AG10803 (cell line): ENCODE measurements at places on chromosomes 4 and X.

- peak; percentile 40 for DNase-seq
Measured at GRCh38 chr4:1039493-1040343, 28.3 kb downstream of the FGFRL1 start.

DNA sequence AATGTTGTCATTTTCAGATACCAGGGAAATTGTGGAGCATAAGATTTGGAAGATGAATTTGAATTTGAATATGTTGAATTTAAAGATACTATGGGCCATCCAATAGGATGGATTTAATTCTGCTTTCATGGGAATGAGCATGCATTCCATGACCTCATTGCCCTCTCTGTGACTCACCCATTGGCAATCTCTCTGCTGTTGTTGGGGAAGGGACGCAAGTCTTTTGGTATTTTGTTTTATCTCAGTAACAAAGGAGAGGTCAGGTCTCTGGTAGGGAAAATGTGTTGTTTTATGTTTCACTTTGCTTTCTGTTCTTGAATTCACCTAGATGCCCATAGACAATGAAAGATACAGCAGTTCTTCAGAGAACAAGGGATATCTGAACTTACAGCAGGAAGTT lies 42.1 kb upstream of the MAGEA4 start:
- DNase-seq, result peak; percentile 76

DNA sequence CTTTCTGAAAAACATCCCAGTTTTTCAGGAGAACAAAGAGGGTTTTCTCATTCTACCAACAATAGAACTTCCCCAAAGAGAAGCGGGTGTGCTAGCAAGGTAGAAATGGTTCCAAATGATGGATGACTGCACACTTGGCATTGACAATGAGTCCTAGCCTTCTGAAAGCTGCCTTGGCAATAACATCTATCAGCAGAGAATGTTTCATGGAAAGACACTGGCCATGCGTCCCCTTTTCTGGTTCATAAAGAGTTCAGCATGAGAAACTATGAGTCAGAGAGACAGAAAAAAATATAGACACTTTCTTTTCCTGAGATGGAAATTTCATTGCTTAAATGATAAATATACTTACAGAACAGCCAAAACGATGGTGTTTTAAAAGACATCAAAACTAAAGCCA lies 236.9 kb upstream of the PRKX start:
- DNase-seq, result no peak

DNA sequence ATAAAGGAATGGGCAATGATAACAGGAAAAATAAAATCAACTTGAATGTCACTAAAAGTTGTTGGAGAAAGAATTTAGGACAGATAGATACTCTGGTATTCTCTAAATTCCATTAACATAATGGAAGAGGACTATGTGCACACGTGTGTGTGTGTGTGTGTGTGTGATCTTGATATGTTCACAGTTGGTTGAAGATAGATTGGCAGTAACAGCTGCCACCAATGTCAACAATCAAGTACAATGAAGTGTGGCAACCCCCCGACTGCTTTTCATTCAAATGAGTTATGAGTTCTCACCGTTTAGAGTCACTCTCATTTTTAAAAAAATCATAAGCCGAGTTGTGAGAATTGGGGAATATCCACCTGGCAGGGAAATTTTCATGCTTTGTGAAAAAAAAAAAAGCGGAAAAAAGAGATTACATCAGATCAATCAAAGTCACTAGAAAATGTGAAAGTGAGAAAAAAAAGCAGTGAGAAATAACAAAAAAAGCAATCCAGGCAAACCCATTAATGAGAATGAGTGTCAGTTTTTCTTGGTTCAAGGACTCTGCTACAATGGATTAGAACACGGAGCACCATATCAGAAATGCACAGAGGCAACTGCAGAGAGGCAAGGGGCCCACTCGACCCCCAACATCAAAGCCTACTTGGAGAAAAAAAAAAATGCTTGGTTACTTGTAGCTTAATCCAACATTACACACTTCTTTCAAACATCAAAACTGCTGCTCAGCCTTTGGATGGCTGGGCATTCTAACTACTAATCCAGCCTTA lies 414.9 kb upstream of the PITX2 start:
- DNase-seq, result no peak

GRCh38 chr4:74378573-74378972 lies 13.6 kb downstream of the EREG start:
- DNase-seq, result no peak

- no peak for DNase-seq
Measured at GRCh38 chr4:111806331-111806730, 338.9 kb upstream of the FAM241A start.

DNA sequence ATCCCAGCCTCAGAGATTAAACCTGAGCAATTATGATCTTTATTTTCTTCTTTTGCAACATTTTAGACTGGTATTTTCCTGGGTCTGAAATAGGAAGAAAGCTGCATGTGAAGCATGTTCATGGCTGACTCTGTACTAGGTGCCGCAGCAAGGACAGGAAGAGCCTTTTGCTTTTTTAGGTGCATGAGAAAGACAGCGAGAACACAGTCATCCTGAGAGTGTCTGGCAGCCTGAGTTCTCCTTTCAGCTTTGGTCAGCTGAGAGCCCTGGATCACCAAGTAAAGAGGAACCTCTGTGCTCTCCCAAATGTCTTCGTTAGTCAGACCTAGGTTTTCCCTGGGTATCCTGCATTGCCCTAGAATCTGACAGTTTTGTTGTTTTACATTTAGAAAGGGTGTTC lies 29.8 kb downstream of the FAM149A start:
- no peak for DNase-seq

- no peak for DNase-seq
Measured at GRCh38 chr4:24252121-24252520, 332.2 kb downstream of the DHX15 start.

GRCh38 chr4:40227284-40227683 lies 30.5 kb downstream of the RHOH start:
- no peak for DNase-seq

DNA sequence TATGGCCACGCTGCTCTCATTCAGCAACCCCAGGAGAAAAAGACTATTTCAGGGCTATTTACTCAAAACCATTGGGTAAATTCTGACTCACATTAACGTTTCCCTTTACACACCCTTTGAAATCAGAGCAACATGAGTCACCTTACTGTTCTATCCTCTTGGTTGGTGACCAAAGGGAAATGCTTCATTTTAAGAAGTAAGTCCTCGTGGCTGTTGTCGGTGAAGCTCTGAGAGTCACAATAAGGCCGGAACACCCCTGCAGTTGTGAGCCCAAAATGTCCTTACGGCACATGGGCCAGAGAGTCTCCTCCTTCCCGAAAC lies 56.3 kb upstream of the SPRY1 start:
- peak; percentile 77 for DNase-seq

DNA sequence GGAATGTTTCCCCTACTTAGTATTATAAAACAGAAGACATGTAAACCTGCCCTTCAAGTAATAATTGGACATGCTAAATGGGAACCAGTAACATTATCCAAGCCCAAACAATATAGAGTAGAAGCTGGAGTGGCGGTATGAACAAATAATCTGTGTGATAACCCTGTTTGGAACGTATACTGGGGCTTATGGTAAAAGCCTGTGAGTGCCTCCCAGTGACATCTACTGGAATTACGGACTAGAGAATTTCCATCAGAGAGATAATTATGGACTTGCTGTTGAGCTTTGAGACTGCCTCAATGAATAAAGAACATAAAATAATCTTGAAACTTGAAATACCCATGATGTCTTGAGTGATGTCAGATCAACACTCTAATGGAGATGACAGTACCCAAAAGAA lies 406.3 kb upstream of the GRIA3 start:
- no peak for DNase-seq

- DNase-seq, result no peak
Measured at GRCh38 chr4:28436191-28437080, 1575.8 kb downstream of the STIM2 start.

DNA sequence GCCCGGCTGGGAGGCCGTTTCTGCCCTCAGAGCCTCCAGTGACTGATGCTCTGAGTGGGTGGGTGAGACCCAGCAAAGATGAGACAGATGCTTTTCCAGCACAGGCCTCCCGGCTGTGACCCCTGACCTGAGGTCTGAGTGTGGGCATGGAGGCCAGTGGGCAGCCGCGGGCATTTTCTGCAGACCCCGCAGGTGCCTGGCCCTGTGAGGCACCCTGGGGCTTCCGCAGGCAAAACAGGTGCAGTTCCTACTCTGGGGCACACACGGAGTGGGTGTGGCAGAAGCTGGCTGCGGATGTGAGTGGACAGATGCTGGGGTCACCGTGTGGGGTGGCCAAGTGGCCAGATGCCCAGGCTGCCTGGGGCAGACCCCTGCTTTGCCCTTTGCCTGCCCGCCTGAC lies 14.8 kb downstream of the HTRA3 start:
- no peak for DNase-seq

GRCh38 chr4:148452970-148453369 lies 10.8 kb upstream of the NR3C2 start:
- DNase-seq, result no peak

- peak; percentile 33 for DNase-seq
Measured at GRCh38 chr4:126306152-126306869, 991.6 kb downstream of the FAT4 start.

DNA sequence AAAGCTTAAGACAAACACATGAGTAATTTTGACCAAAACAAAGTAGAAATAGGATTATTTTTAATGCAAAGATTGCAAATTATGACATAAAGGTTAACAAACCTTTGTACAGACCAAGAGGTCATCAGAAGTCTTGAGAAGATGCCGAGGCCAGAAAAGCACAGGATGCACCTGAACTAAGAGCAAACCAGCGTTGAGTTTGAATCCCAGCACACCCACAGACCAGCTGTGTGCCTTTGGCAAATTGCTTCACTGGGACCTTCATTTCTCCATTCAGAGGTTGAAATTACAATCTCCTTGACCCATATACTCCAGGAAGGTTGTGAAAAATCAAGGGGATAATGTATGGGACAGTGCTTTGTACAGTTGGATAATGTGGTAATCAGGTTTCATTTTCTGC lies 56.6 kb downstream of the PPM1K start:
- DNase-seq, result no peak

- DNase-seq, result no peak
Measured at GRCh38 chrX:153955228-153955732, 10.8 kb upstream of the RENBP start.

DNA sequence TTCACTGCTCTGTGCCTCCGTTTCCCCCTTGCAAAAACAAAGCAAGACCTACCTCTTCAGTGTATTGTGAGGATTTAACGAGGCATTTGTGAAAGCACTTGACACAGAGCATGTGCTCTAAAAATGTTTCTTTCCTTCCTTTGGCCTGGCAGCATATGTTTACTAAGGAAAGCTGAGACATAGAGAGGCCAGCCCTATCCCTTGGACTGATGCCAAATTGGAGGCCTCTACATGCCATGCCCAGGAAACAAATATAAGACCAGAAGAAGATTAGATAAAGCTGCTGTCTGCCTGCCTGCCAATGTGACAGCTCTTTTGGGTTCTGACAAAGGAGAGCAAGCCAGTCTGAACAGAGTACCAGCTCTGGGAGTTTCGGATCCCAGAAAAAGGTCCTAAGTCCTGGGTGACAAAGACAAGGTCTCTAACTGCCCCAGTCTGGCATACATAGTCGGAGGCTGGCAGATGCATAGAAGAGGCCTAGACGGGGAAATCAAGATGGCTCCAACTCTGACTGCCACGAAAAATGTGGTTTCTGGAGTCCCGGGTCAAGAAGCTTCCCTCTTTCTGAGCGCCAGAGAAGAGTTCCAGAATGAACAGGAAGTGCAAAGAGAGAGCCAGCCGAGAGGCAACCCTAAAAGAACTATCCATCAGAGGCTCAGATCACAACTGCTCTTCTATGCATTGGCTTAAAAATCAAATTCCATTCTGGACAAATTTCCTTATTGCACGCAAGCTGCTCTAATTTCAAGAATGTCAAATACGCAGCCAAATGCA lies 25.8 kb downstream of the OTUD6A start:
- peak; percentile 82 for DNase-seq
